ENCODE measurements at places on chromosomes 1 and 21.

DNA sequence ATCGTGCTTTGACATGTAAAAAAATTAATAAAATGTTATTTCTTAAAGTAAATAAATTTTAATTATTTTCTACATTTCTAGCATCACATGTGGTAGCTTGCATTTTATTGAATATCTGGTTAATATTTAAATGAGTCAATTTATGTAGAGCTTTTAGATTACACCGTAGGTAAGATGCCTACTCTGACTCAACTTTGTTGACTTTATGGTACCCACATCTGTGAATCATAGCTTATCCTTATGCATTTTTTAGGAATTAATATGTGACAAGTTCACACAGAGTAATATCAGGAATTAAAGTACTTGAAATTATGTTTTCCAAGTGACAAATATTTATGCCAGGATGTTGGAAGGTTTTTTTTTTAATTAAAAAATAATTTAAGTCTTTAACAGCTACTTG is 120.7 kb downstream of the LEPR start:
- DNase-seq, result no peak

- DNase-seq, result peak; percentile 30
Measured at GRCh38 chr1:90724926-90725656, 8.0 kb upstream of the BARHL2 start.

- DNase-seq, result peak; percentile 28
Measured at GRCh38 chr1:23423415-23424292, 894 bp downstream of the TCEA3 start.

GRCh38 chr1:55558515-55558914 is 343.4 kb upstream of the USP24 start:
- no peak for DNase-seq

GRCh38 chr1:186715887-186716809 is 35.9 kb upstream of the PTGS2 start:
- no peak for DNase-seq

- DNase-seq, result no peak
Measured at GRCh38 chr1:82858031-82858430, 1057.3 kb downstream of the ADGRL2 start.

GRCh38 chr1:229065613-229066012 is 205.3 kb upstream of the RAB4A start:
- no peak for DNase-seq

GRCh38 chr21:31145274-31145673 is 107.0 kb upstream of the KRTAP19-8 start:
- DNase-seq, result no peak

All from activated T-cell treated with anti-CD3 and anti-CD28 coated beads, Interleukin-2, amount 50 U/mL, for 48 hours (primary cell).